Hepatocyte (in vitro differentiated cells): ENCODE measurements at places on chromosomes 11 and 22.

- no peak for DNase-seq
These were observed 175.7 kb upstream of the PITPNB start for GRCh38 chr22:28094771-28095170.

GRCh38 chr11:109796253-109796652 is 296.9 kb upstream of the ZC3H12C start:
- no peak for DNase-seq

- no peak for DNase-seq
These were observed 76.9 kb upstream of the B3GAT1 start for GRCh38 chr11:134488913-134489312.

- peak; percentile 31 for DNase-seq
These were observed 9.0 kb upstream of the VPREB1 start for GRCh38 chr22:22235558-22235957.

GRCh38 chr11:102061276-102061675 is 14.0 kb downstream of the CFAP300 start:
- DNase-seq, result peak; percentile 24

GRCh38 chr11:24934733-24935439 is 438.0 kb downstream of the LUZP2 start:
- DNase-seq, result no peak

- DNase-seq, result no peak
These were observed 1125.4 kb downstream of the DLG2 start for GRCh38 chr11:84501750-84502149.

DNA sequence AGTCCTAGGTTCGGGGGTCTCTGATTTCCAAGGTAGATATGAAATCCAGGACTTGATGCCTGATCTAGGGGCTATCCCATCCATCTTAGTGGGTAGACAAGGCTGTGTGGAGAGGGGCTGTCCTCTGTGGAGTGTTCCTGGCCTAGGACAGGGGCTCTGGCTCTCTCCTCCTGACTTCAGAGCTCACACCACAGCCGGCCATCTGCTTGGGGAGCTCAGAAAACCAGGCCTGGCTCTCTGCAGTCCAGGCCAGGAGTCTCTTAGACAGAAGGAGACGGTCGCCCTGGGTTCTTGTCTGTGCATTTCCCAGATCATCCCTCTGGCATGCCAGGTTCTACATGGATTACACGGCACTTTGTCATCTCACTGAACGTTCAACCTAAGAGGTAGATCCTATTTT is 17.9 kb downstream of the TUB start:
- no peak for DNase-seq

DNA sequence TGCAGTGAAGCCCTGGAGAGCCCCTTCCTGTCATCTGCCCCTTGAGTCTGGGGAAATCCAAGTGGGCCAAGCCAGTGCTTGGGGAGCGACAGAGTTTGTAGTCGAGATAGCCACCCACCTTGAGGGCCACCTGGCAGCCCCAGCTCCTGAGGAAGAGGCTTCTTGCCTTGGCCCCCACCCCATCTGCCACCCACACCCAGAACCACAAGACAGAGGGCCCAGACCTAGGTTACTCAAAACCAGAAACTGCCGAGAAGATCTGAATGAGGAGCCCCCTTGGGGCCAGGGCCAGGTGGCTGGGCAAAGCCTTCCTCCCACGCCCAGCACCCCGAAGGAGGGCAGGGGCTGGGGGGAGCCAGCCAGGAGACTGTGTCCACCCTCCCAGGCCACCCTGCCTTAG is 18.8 kb upstream of the PRR5 start:
- DNase-seq, result no peak

GRCh38 chr11:96275801-96276594 is 67.0 kb downstream of the MAML2 start:
- peak; percentile 24 for DNase-seq

DNA sequence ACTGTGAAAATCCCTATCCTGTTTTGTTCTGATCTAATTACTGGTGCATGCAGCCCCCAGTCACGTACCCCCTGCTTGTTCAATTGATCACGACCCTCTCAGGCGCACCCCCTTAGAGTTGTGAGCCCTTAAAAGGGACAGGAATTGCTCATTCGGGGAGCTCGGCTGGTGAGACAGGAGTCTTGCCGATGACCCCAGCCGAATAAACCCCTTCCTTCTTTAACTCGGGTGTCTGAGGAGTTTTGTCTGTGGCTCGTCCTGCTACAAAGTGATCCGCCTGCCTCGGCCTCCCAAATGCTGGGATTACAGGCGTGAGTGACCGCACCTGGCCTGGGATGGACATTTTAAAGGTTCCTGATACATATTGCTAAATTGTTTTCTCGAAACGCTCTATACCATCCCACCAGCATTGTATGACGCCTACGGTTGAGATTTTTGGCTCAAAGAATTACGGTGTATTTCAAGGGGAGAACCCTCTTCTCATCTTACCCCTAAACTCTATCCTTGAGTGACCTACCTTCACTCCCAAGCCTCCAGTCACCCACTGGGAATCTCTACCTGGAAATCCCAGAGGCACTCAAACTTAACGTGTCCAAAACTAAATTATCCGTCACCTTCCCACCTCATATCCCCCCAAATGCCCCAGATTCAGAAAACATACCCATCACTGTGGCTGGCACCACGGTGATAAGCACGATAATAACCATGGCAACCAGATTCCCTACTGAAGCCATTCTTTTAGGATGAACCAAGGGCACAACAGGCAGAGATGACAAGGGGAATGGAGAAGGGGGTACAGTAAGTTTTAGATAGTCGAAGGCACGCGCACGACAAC is 789 bp upstream of the POLA2 start:
- peak; percentile 29 for DNase-seq
